Activated CD8-positive, alpha-beta T cell treated with anti-CD3 and anti-CD28 coated beads, Interleukin-2, amount 10 ng/mL, durations not matched to agents 7 days and 5 days (primary cell): ENCODE measurements at places on chromosomes 13 and 19. TPM values are rescaled to one million over a fixed set of nuclear protein-coding genes. Genes with fewer than 3 reads are reported as not detected.

The CD209 gene
- total RNA-seq: not detected

The ADGRE3 gene
- total RNA-seq: not detected

The ZNF497 gene
- 1.7 TPM for total RNA-seq

The SLC25A23 gene
- total RNA-seq: 28.0 TPM

The SOX21 gene
- not detected for total RNA-seq

DNA sequence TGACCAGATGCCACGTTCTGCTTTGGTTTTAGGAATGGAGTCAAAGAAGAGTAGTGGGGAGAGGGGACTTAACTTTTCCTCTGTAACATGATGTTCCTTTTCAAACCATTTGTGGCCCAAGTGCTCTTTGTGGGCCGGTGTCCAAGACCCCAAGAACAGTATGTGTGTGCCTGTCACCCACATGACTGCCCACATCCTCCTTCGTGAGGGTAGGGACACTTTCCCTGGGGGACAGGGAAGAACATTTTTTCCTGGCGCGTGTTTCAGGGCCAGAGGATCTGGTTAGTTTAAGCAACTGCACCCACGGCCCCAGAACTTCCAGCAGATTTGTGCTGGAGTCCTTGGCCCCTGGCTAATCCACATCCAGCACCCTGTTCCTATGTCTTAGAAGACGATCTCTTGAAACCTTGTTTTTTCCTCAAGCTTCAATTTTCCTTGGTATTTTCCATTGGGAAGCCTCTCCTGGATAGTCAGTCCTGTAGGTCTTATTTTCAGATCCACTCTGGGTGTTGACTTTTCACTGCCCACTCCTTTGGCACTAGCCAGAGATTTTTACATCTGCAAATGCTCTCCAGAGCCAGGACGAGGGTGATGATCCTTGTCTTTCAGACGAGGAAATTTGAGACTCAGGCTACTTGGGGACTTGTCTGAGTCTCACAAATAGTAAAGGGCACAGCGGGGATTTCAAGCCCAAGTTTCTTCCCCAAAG lies 10.8 kb upstream of the CCDC97 start:
- H3K4me1 ChIP-seq: peaks cover 99% of the 10 kb centered on the region
- no peak overlapping the region for H3K4me3 ChIP-seq
- peaks cover 96% of the 10 kb centered on the region for H3K36me3 ChIP-seq
- no peak for DNase-seq
- no peaks in the 10 kb centered on the region for H3K27me3 ChIP-seq

GRCh38 chr19:7926021-7926726 lies at the start of gene CTXN1:
TSS of gene CTXN1 (minus strand) at chr19:7926135. CDS start at chr19:7925538, 597 bp downstream.
- peaks cover 25% of the 10 kb centered on the region for H3K4me1 ChIP-seq
- peak; percentile 75 for DNase-seq
- peaks cover 9% of the 10 kb centered on the region for H3K36me3 ChIP-seq
- peak within 1 kb of the TSS; percentile 75 for H3K27ac ChIP-seq
- H3K4me3 ChIP-seq: peak within 1 kb of the TSS; percentile 74

DNA sequence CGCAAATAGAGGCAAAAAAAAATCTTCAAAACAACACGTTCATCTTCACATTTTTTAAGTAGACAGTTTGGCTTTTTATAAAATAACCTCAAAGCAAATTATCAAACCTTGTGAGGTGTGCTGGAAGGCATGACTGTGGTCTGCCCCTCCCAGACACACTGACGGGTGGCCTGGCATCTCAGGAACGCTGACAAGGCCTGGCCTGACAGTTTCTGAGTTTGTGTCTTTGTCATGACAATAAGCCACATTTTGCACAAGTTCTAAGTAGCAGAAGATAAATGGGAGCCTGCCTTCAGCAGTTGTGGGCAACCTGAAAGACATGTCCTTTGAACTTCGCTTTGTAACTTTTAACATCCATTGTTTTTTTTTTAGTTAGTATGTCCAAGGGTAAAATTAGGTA lies 38.5 kb downstream of the SOX21 start:
- no peak for DNase-seq
- no peaks in the 10 kb centered on the region for H3K36me3 ChIP-seq
- H3K27ac ChIP-seq: no peak overlapping the region
- H3K27me3 ChIP-seq: peaks cover 20% of the 10 kb centered on the region

DNA sequence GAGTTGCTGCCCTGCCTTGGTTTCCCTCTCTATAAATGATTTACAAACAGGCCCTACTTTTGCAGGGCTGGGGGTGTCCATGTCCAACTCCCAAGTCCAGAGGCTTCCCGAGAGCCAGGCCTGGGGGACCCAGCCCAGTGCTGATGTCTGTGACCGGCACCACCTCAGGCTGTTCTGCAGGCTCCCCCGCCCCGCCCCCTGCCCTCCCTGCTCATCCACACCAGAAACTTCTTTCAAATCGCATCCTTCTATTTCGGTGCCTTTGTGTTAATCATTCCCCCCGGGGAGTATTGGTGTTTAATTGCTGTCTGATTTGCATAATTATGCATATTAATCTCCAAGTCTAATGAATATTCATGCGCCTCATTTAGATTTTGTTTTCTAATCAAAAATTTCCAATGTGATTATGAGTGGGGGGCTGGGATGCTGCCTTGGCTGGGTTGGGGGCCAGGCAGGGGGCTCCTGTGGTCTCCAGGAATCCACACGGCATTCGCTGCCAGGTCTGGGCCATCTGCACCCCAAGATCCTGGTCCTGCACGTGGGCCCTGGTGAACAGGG lies 19.1 kb downstream of the TCF3 start:
- DNase-seq: no peak
- no peak overlapping the region for H3K27ac ChIP-seq
- H3K27me3 ChIP-seq: no peaks in the 10 kb centered on the region

- no peak overlapping the region for H3K4me3 ChIP-seq
- H3K4me1 ChIP-seq: peaks cover 15% of the 10 kb centered on the region
- no peaks in the 10 kb centered on the region for H3K36me3 ChIP-seq
- no peak for DNase-seq
- H3K27me3 ChIP-seq: no peaks in the 10 kb centered on the region
Measured at GRCh38 chr13:85537601-85538000, 261.6 kb downstream of the SLITRK6 start.

GRCh38 chr13:27391471-27391870 lies 32.9 kb upstream of the GTF3A start:
- no peaks in the 10 kb centered on the region for H3K4me1 ChIP-seq
- H3K36me3 ChIP-seq: no peaks in the 10 kb centered on the region
- H3K4me3 ChIP-seq: no peak overlapping the region

- no peak overlapping the region for H3K4me3 ChIP-seq
- H3K36me3 ChIP-seq: peaks cover 34% of the 10 kb centered on the region
- DNase-seq: no peak
- no peak overlapping the region for H3K27ac ChIP-seq
- no peaks in the 10 kb centered on the region for H3K4me1 ChIP-seq
Measured at GRCh38 chr19:7442423-7442822, 46.4 kb downstream of the PEX11G start.

GRCh38 chr19:41671486-41671885 lies 16.6 kb downstream of the CEACAM7 start:
- no peaks in the 10 kb centered on the region for H3K4me1 ChIP-seq
- DNase-seq: no peak
- H3K27me3 ChIP-seq: peaks cover 27% of the 10 kb centered on the region
- no peak overlapping the region for H3K4me3 ChIP-seq

- peak overlapping the region; percentile 24 for H3K27ac ChIP-seq
- peaks cover 10% of the 10 kb centered on the region for H3K36me3 ChIP-seq
- DNase-seq: no peak
- peaks cover 31% of the 10 kb centered on the region for H3K4me1 ChIP-seq
- H3K4me3 ChIP-seq: no peak overlapping the region
Measured at GRCh38 chr19:47509170-47509847, 5.6 kb downstream of the NAPA start.

GRCh38 chr19:32176591-32176990 lies 168.8 kb upstream of the ZNF507 start:
- no peaks in the 10 kb centered on the region for H3K4me1 ChIP-seq
- no peaks in the 10 kb centered on the region for H3K36me3 ChIP-seq
- H3K27me3 ChIP-seq: no peaks in the 10 kb centered on the region
- no peak for DNase-seq
- H3K27ac ChIP-seq: no peak overlapping the region

- H3K4me1 ChIP-seq: peaks cover 14% of the 10 kb centered on the region
- H3K36me3 ChIP-seq: peaks cover 67% of the 10 kb centered on the region
- no peak overlapping the region for H3K27ac ChIP-seq
- H3K27me3 ChIP-seq: no peaks in the 10 kb centered on the region
- H3K4me3 ChIP-seq: no peak overlapping the region
- no peak for DNase-seq
Measured at GRCh38 chr19:15120135-15121026, 13.2 kb downstream of the SYDE1 start.
